Suppressor macrophage treated with lipopolysaccharide for 4 hours (primary cell): ENCODE measurements at places on chromosomes 13 and 19.

GRCh38 chr19:33231511-33231910 is 5.9 kb upstream of the SLC7A10 start:
- peak; percentile 64 for DNase-seq

- no peak for DNase-seq
Measured at GRCh38 chr13:73671011-73671410, 463.2 kb downstream of the KLF12 start.

- no peak for DNase-seq
Measured at GRCh38 chr19:5288347-5288739, 52.3 kb downstream of the PTPRS start.

DNA sequence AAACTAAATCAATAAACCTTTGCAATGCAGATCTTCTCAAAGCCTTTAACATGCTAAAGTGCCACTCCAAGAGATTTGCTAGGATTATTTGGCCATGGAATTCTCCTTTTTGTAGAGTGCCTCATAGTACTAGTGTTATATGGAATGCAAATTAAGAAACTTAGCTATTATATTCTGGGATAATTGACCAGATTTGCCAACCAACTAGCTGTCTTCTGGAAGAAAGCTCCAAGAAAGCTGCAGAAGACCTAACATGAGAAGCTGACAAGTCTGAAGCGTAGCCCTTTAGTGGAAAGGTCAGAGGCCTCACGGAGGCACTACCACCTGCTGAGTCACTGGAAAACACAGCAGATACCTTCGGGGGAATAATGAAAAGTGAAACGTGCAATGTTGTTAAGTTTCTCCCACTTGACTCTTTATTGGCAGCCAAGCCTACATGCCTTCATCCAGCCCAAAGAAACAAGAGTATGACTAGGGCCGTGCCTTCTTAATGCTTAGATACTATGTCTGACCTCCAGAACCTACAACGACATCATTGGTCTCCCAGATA is 29.8 kb upstream of the KATNAL1 start:
- DNase-seq, result no peak

- DNase-seq, result no peak
Measured at GRCh38 chr19:782185-782877, 14.9 kb upstream of the PTBP1 start.

GRCh38 chr13:62280590-62280989 is 864.9 kb upstream of the PCDH20 start:
- no peak for DNase-seq

DNA sequence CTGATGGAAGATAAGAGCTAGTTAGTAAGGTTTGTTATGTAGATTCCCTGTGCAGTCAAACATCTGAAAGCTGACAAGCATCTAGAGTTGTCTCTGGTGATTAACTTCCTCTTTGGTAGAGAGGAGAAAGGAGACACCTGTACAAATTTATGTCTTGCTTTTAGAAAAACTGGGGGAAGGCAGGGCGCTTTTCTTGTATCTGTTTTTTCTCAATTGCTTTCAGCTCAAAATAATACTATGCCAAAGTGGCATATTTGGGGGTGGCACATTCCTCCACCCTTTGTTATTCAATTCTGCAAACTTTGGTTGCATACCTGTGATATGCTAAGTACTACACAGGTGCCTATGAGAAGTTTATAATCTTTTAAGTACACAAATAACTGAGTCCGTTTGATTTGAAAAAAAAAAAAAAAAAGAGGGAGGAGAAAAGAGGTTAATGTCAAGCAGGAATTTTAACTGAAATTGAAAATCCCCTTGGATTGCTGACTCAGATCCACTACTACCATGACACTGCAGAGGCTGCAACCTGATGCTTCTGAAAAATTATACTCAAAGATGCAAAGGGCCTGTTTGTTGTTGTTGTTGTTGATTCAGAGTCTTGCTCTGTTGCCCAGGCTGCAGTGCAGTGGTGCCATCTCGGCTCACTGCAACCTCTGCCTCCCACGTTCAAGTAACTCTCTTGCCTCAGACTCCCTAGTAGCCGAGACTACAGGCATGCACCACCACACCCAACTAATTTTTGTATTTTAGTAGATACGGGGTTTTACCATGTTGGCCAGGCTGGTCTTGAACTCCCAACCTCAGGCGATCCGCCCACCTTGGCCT is 164.8 kb upstream of the NBEA start:
- no peak for DNase-seq

DNA sequence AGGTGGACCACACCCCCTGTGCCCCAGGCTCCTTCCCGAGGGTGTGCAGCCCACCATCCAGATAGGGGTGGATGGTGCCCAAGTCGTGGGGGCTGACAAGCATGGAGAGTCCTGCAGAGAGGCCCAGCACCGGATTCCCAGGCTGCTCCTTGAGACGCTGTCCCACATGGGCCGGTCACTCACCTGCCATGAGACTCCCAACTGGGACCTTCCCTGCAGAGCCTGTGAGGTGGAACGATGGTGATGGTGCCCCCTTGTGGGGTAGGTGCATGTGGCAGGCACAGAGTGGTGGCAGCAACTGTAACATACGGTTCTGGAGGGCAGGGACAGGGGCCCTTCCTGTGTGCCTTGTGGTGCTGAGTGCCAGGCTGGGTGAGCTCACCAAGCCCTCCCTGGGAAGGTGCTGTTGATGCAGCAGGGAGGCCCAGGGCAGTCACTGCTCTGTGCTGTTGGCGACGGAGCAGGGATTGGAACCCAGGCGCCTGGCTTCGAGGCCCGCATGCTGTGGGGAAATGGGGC is 33.1 kb downstream of the PPP1R37 start:
- DNase-seq, result peak; percentile 72

GRCh38 chr13:85314686-85315085 is 484.5 kb downstream of the SLITRK6 start:
- no peak for DNase-seq

DNA sequence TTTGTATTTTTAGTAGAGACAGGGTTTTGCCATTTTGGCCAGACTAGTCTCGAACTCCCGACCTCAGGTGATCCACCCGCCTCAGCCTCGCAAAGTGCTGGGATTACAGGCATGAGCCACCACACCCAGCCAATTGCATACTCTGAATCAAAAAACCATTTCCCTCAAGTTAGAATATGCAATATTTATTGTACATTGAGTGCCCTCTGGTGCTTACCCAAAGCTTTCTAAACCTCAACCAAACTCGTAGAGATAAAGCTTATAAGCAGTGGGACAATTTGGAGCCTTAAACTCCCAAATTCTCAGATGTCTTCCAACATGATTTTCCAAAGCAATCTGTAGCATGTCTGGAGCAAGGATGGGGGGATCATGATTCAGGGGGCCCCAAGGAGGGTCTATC is 22.4 kb downstream of the RFXAP start:
- no peak for DNase-seq

DNA sequence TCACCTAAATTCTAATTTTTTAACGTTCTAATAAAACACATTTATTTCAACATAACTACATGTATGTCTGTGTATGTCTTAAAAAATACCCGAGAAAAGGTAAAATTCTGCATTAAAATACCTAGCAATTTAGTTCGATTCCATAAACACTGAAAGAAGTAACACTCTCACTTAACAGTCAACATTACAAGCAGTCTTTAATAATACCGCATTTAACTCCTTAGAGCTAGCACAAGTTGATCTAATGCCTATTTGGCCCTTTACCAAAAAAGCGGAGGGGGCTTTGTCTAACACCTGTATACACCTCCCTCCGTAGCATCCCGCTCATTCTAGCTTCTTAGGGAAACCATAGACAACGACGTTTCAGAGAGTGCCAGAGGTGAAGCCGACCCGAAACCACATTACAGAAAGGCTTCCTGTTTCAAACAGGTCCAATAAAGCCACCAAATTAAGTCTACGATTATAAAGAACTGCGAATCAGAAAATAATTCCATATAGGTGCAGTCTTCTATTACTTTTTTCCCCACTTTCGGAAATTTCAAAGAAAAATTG is 1.2 kb downstream of the SPART start:
- DNase-seq, result no peak

- DNase-seq, result no peak
Measured at GRCh38 chr13:51921790-51922740, 60.3 kb downstream of the CCDC70 start.

- DNase-seq, result peak; percentile 78
Measured at GRCh38 chr19:53849237-53849676, 18.4 kb upstream of the MYADM start.

- DNase-seq, result no peak
Measured at GRCh38 chr19:9883231-9883758, 48.2 kb downstream of the PIN1 start.

GRCh38 chr19:27828829-27829228 is 1384.1 kb downstream of the UQCRFS1 start:
- no peak for DNase-seq

GRCh38 chr19:16825312-16826052 is 3.7 kb upstream of the SIN3B start:
- DNase-seq, result peak; percentile 22

DNA sequence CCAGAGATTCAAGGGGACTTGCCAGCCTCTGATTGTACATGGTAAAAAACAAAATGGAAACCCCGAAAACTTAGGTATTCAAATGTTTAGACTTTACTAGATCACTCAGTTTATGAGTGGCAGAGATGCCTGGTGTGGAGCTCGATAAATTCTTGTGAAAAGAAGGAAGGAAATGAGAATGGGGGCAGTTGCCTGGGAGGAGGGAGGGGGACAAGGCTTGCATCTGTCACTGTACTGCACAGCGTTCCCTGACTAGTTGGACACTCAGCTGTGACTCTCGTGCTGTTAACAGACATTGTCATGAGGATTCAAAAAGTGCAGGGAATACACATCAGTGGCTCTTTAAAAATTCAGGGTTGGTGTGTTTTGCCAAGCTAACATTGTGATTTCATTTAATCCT is 232.9 kb downstream of the ZIC5 start:
- peak; percentile 18 for DNase-seq

GRCh38 chr19:18769989-18770528 is 21.0 kb downstream of the COMP start:
- no peak for DNase-seq

- DNase-seq, result no peak
Measured at GRCh38 chr19:35009424-35010415, 9.6 kb downstream of the GRAMD1A start.

DNA sequence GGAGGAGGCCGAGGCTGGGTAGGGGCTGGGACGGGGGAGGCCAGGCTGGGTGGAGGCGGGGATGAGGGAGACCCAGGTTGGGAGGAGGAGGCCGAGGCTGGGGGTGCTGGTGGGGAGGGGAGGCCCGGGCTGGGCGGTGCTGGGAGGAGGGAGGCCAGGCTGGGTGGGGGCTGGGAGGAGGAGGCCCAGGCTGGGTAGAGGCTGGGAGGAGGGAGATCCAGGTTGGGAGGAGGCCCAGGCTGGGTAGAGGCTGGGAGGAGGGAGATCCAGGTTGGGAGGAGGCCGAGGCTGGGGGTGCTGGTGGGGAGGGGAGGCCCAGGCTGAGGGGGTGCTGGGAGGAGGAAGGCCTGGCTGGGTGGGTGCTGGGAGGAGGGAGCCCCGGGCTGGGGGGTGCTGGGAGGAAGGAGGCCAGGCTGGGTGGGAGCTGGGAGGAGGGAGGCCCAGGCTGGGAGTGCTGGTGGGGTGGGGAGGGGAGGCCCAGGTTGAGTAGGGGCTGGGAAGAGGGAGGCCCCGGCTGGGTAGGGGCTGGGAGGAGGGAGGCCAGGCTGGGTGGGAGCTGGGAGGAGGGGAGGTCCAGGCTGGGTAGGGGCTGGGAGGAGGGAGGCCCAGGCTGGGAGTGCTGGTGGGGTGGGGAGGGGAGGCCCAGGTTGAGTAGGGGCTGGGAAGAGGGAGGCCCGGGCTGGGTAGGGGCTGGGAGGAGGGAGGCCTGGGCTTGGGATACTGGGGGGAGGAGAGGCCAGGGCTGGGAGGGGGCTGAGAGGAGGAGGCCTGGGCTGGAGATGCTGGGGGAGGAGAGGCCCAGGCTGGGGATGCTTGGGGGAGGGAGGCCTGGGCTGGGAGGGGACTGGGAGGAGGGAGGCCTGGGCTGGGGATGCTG is 10.7 kb downstream of the TPGS1 start:
- no peak for DNase-seq

GRCh38 chr13:27637289-27637626 is 15.6 kb downstream of the POLR1D start:
- no peak for DNase-seq

GRCh38 chr13:98486412-98486811 is 90.5 kb downstream of the STK24 start:
- no peak for DNase-seq

DNA sequence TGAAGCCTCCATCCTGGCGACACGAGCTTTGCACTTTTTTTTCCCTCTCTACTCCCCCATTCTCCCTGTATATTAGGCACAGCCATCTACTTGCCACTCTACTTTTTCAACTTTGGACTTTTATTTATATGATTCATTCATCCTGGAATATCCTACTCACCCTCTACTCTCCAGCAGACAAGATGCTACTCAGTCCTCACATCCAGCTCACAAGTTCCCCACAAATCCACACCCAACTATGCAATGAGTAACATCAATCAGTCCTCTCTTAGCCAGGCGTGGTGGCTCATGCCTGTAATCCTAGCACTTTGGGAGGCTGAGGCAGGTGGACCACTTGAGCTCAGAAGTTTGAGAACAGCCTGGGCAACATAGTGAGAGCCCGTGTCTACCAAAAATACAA is 23.9 kb upstream of the URAD start:
- no peak for DNase-seq

DNA sequence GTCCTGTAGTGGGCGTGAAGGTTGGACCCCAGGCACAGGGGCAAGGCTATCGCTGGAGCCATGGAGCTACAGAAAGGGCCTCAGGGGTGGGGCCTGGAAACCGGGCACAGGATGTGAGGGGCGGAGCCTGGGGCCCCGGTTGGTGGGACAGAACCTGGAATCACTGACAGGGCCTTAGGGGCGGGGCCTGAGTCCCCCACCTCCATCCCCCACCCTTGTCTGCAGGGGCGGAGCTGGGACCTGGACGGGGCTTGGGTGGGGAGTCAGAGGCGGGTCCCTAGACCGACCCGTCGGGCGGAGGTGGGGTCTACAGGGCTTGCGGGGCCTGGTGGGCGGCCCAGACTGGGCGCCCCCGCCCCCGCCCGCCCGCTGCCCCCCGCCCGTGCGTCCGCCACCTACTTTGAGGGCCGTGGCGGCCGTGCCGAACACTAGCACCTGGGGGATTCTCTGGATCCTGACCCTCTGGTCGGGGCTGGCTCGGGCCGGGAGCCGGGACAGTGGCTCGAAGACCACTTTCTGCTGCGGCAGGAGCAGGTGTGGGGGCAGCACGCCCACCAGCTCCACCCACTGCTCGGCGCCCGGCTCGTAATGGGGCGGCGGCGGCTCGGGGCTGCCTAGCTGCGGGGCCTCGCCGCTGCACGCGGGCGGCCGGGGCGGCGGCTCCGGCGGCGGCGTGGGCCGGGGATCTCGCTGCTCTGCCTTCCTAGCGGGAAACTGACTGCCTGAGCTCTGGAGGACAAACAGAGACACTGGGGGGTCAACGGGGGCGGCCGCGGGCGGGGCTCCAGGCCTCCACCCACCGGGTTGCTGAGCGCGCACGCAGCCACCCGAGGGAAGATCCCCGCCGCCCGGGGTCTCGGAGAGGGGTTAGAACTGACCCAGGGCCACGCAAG is 26.3 kb downstream of the DCAF15 start:
- DNase-seq, result no peak
